CD4-positive, alpha-beta T cell treated with Interleukin-21 for 1 hour (primary cell): ENCODE measurements at places on chromosomes 5 and 9.

DNA sequence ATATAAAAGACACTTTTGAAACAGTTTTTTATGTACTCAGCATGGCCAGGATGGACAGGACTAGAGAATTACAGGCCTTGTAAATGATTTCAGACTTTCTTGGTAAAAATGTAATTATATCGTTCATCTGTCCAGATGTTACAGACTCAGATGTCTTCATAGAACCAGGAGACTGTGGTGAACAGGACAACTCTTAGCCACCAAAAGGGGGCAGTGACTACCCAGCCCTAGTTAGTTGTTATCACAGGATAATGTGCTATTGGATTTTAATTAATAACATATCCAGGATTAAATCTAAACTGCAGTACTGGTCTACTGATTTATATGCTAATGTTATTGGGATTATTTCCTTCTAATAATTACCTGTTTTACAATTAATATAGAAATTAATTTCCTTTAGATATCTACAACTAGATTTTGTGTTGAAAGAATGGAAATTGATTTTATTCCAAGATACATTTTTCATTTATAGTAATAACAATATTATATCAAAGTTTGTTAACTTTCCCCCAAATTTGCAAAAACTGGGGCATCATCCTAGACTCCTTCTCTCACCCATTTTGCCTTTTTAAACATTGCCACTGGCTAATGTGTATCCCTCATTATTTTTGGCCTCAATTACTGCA is 99.4 kb downstream of the MTREX start:
- peak; percentile 38 for DNase-seq

GRCh38 chr5:170293273-170293672 is 4.3 kb downstream of the LCP2 start:
- peak; percentile 78 for DNase-seq

DNA sequence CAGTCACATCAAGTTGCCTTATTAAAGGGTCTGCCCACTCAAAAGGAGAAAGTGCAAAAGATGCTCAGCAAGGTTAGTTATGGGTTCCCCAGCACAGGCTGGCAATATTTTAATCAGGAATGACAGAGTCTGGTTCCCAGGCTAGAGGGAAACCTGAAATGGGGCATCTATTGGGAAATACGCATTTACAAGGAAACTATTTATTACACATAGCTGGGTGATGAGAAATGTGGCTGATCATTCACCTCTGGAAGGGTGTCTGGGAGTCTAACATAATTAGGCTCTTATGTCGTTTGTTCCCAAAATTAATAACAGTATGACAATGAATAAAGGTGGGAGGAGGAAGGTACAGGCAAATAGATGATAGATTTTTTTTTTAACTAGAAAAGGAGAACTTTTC is 314.7 kb downstream of the ENC1 start:
- DNase-seq: no peak

- DNase-seq: no peak
Measured at GRCh38 chr9:79768194-79768593, 196.4 kb downstream of the TLE4 start.

- no peak for DNase-seq
Measured at GRCh38 chr9:20608582-20608981, 13.7 kb downstream of the MLLT3 start.

- no peak for DNase-seq
Measured at GRCh38 chr5:137156180-137156579, 342.9 kb downstream of the SPOCK1 start.

- no peak for DNase-seq
Measured at GRCh38 chr9:38372762-38373619, 19.5 kb upstream of the ALDH1B1 start.

- DNase-seq: no peak
Measured at GRCh38 chr5:93585041-93585766, 2.2 kb downstream of the NR2F1 start.

- DNase-seq: no peak
Measured at GRCh38 chr5:140338908-140339307, 7.5 kb downstream of the HBEGF start.

GRCh38 chr9:98006127-98006796 is 23.1 kb downstream of the ANP32B start:
- DNase-seq: no peak

GRCh38 chr9:37293664-37294524 is 128.6 kb upstream of the GRHPR start:
- no peak for DNase-seq

DNA sequence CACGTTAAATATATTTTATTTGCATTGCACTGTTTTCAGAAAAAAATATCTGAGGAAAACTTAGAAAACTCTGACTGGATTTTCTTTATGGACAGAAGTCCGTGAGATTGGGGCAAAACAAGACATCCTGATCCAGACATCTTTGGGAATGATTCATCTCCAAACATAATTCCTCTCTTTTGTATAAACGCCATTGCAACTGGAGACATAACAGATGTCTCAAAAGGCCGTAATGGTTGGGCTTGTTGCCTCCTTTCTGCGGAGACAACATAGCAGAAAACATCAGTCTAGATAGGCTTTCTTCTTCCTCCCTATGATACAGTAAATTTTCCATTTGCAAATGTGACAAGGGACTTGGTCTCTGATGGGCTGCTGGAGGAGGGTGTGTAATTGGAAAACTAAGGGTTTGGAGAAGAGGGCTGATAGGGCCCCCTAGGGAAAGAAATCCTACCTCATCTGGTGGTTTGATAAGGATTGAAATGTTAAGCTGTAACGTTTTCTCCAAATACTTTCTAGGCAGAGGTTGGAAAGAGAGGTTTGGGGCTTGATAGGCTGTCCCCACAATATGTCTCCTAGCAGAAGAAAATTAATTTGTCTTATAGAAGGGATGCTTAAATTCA is 631.5 kb upstream of the ST8SIA4 start:
- DNase-seq: no peak

DNA sequence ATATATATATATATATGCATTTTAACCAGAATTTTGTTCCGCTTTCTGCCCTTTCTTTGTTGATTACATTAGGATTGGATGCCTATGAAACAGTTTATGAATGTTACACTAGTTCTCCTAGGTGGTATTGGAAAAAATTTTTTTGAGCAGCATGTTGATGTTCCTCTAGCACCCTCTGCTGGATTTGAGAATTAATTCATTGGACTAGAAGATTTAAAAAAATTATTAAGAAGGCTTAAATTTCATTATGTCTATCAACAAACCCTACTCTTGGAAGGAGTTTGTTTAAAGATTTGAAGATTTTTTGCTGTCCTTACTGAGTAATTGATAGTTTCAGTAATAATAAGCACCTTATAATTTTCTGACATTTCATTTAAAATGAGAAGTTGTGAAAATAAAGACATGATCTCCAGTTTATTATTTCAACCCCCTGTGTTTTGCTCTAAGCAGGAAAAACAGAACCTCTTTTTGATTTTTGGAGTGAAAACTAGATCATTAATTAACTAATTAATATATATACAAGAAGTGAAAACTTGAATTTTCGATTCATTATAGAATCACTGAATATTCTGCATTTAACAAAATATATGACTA is 89.6 kb downstream of the CCDC171 start:
- peak; percentile 26 for DNase-seq

DNA sequence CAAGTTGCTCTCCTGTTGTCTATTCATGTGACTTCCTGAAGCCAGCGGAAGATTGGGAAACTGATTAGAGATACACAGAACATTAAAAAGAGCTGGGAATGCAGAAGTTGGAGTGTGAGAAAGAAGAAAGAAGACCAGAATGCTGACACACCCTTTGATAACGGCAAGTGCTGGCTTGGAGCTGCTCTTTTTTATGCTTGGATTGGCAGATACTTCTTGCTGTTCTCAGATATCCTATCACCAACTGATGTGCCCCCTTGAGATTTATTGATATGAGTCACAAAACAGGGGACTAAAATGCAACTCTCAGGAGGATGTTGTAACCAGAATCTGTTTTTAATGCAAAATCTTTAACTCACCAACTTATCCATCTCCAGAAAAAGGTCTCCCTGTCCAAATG is 56.0 kb upstream of the ASTN2 start:
- DNase-seq: no peak

- no peak for DNase-seq
Measured at GRCh38 chr5:175747539-175748060, 89.7 kb downstream of the HRH2 start.

DNA sequence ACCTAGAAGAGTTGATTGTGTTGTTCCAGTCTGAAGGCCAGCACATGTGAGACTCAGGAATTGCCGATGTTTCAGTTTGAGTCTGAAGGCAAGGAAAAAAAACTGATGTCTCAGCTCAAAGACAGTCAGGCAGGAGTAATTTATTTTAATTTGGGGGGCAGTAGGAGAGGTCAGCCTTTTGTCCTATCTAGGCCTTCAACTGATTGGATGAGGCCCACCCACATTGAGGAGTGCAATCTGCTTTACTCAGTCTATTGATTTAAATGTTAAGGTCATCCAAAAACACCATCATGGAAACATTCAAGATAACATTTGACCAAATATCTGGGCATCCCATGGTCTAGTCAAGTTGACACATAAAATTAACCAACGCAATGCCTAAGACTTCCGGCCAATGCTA is 288.9 kb downstream of the CDK5RAP2 start:
- DNase-seq: no peak

DNA sequence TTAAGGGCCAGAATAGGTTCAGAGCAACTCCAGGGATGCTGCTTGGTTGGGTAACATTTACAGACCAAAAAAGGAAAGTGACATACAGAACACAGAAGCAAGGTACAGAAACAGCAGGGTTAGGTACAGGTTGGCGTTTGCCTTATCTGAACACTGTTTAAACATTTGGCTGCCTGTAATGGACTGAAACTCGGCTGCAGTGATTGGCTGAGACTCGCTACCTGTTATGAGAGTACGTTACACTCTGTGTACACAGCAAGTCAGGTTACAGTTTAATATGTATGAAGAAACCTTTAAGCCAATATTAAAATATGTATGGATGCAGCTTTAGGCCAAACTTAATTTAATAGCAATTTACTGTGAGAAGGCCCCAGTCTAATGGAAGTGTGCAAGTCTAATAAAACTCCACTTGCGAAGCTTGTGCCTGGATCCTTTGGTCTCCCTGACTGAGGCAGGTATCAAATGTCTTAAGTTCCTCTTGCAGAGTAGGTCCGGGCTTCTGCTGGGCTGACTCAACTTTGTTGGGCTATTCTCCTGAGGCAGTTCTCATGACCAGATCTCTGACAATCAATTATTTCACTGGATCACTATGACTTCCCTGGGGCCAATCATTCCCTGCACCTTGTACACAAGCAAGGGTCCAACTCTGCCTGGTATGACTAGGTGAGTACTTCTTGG is 204.9 kb downstream of the ZNF462 start:
- DNase-seq: no peak

DNA sequence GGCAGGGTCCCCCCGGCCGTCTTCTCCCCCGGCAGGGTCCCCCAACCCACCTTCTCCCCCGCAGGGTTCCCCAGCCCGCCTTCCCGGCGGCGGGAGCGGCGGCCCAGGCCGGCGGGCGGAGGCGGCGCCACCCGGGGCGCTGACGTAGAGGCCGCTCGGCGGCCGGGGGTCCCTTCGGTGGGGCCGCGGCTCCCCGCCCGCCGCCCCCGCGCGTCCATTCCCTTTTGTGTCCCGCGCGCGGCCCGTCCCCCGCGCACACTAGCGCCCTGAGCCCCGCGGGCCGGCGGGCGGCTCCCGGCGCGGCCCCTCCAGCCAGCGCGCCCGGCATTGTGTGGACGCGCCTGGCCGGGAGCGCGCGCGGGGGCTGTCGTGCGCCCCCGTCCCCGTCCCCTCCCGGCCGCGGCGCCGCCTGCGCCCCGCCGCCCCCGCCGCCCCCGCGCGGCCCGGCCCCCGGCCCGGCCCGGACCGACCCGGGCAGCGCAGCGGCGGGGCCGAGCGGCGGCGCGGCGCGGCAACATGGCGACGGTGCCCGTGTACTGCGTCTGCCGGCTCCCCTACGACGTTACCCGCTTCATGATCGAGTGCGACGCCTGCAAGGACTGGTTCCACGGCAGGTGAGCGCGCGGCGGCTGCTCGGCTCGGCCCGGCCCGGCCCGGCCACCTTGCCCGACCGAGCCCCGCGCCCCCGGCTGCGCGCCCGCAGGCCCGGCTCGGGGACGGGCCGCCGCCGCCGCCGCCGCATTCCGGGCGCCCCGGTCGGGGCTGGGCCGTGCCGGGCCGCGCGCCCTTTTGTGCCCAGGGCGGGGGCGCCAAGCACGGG is at the start of gene PHF2:
Gene PHF2, plus strand, starts transcription at position 327 of the 820 bp plus-strand sequence. Its CDS starts 190 bp downstream, at position 517.
- peak; percentile 42 for DNase-seq

DNA sequence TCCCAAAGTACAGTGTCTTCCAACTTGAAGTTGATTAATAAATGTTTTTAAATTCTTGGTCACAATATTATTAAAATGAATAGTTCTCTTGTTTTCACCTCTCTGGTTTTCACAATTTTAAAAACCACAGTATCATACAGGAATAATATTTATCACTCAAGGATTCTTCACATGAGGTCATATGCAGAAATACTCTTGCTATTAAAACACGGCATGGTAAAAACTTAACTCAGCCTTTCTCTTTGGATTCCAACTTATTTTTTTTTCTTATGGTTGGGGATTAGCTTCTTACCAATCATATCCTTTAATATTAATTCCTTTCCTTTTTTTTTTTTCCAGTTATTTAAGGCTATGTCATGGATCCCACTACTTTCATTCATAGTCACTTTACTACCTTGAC is 289.4 kb downstream of the ADAMTS6 start:
- DNase-seq: no peak

DNA sequence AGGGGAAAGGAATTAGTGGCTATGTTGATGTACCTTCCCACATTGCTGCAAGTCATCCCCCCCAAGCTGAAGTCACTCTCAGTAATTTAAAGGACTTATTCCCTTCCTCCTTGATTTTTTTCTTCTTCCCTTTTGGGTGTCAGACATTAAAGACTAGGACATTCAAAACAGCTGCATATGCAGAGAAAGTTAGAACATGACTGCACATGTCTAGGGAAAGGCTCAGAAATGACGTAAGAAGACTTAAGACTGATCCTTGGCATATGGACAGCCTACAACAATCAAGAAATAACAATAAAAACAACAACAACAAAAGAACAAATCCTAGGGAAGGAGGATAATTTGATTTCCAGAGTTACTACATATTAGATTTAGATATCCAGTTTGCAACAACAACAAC is 997.5 kb downstream of the TLE4 start:
- no peak for DNase-seq

GRCh38 chr9:113178087-113178486 is 27.3 kb downstream of the SLC31A2 start:
- no peak for DNase-seq

DNA sequence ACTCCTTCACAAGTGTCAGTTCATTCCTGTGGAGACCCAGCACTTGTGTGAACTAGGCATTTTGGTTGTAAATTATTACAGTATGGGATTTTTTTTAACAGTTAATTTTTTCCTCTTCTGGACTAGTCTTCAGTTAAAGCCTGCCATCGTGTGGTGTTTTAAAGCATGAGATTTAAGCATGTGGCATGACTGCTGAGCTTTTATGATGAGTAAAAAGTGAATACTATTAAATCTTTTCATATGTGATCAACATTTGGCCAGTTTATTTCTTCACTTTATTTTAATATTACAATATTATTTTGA is 25.0 kb downstream of the LMNB1 start:
- DNase-seq: peak; percentile 54

- peak; percentile 73 for DNase-seq
Measured at GRCh38 chr9:38227061-38227540, 158.1 kb upstream of the SHB start.

- peak; percentile 34 for DNase-seq
Measured at GRCh38 chr9:4661611-4662010, 483 bp upstream of the PLPP6 start.

GRCh38 chr5:151097820-151098767 is 17.3 kb upstream of the TNIP1 start:
- peak; percentile 42 for DNase-seq
